ENCODE measurements at places on chromosomes 1 and 21.

GRCh38 chr1:17304826-17305175 is 3.2 kb upstream of the PADI4 start:
- H3K4me1 ChIP-seq, result no peaks in the 10 kb centered on the region
- no peak overlapping the region for H3K4me3 ChIP-seq
- no peaks in the 10 kb centered on the region for H3K27me3 ChIP-seq
- no peak for DNase-seq

DNA sequence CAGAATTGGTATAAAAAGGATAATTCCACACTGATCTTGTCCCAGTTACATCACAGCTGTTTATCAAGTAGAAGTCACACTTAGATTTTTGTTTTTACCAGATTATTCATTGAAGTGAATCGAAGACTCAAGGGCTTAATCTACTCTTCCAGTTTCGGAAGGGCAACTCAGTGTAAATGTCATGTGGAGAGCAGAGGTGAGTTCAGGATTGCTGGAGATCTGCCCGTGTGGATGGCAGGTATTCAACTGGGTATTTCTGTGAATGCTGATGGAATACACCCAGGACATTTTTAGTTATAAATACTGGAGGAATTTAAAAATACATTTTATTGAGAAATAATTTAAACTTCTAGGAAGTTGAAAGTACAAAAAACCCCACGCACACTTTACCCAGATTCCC is 19.4 kb downstream of the CC2D1B start:
- H3K4me3 ChIP-seq, result no peak overlapping the region
- no peak overlapping the region for H3K27ac ChIP-seq
- no peaks in the 10 kb centered on the region for H3K4me1 ChIP-seq
- H3K27me3 ChIP-seq, result no peaks in the 10 kb centered on the region

DNA sequence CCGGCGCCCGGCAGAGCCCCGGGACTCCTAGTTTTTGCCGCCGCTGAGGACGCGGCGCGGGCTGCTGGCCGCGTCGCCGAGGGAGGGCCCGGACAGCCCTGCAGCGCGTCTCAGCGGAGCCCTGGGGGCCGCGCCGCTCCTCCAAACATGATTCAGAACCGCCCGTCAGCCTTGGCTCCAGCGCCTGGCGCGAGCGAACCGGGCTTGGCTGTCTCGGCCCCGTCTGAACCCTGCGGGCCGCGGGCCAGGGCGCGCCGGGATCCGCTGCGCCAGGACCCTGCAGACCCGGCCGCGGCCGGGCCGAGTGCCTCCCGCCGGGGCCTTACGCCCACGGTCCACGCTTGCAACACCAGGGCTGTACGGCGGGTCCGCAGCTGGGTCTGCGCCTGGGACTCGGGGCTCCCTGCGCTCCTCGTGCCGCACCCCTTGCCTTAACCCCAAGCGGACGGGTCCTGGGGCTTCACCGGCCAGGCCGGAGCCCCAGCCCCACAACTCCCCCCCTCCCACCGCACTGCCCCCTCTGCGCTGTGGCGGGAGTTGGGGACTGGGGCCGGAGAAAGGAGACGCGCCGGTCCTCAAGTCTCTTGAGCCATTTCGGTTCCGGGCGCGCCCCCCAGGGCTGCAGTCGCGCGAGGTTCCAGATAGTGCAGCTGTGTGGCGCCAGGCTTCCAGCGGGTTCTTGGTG is 48.4 kb upstream of the CD34 start:
- H3K36me3 ChIP-seq, result no peaks in the 10 kb centered on the region
- H3K4me3 ChIP-seq, result peak overlapping the region; percentile 32
- peaks cover 15% of the 10 kb centered on the region for H3K27me3 ChIP-seq
- DNase-seq, result no peak

DNA sequence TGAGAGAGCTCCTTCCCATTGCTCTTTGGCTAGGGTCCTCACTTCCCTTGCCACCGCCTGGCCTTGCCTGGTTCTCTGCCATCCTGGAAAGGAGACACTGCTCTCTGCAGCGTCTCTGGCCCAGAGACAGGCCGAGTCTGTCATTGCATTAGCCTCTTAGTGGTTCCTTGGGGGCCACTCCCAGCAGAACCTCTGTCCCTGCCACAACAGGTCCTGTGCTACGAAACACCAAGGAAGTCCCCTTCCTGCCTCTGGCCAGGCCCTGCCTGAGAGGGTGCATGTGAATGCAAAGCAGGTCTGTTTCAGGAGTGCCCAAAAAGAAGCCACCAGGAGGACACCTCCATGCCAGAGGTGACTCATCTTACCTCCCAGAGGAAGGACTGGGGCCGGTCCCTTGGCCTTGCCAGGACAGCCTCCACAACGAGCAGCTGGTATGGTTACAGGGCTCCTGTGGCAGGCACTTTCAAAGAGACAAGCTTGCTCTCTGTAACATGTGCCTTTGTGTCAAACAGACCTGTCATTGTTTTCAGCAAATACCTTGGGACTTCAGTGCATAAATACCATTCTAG is 59.6 kb downstream of the VPS26C start:
- H3K36me3 ChIP-seq, result peaks cover 7% of the 10 kb centered on the region
- H3K27me3 ChIP-seq, result no peaks in the 10 kb centered on the region
- no peak for DNase-seq
- H3K4me1 ChIP-seq, result no peaks in the 10 kb centered on the region
- H3K4me3 ChIP-seq, result no peak overlapping the region

GRCh38 chr1:28864695-28865094 is 49.7 kb upstream of the EPB41 start:
- no peak for DNase-seq
- H3K4me1 ChIP-seq, result no peaks in the 10 kb centered on the region
- no peak overlapping the region for H3K4me3 ChIP-seq
- H3K27ac ChIP-seq, result no peak overlapping the region
- H3K36me3 ChIP-seq, result no peaks in the 10 kb centered on the region

DNA sequence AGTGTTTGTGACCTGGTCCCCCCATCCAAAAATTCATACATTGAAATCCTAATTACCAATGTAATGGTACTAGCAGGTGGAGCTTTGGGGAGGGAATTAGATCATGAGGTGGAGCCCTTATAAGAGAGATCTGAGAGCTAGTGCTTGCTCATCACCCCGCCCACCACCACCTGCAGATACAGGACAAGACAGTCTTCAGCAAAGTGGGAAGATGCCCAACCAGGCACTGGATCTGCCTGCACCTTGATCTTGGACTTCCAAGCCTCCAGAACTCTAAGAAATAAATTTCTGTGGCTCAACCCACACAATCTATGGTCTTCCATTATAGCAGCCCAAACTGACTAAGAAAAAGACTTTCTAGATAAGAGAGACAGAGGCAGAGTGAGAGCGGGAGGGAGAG is 343.4 kb downstream of the LRRIQ3 start:
- H3K4me3 ChIP-seq, result no peak overlapping the region
- no peaks in the 10 kb centered on the region for H3K36me3 ChIP-seq
- no peak for DNase-seq

DNA sequence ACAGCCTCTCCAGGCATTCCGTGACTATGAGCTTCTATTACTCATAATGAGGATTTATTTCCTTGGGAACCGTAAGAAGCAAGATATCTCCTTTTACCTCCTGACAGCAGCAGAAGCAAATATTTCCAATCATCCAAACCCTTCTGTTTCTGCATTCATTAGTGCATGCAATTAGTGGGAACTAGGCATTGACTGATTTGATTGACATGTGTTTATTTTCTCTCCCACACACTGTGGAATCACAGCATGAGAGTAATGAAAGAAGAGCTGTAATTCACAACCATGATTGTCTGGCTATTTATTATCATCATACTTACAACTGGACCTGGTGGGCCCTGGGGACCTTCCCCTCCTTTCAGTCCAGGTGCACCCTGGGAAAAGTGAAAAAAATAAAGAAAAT is 146.8 kb downstream of the COL11A1 start:
- no peak overlapping the region for H3K27ac ChIP-seq
- DNase-seq, result no peak
- H3K36me3 ChIP-seq, result no peaks in the 10 kb centered on the region
- H3K27me3 ChIP-seq, result no peaks in the 10 kb centered on the region
- H3K4me1 ChIP-seq, result no peaks in the 10 kb centered on the region
- H3K4me3 ChIP-seq, result no peak overlapping the region

DNA sequence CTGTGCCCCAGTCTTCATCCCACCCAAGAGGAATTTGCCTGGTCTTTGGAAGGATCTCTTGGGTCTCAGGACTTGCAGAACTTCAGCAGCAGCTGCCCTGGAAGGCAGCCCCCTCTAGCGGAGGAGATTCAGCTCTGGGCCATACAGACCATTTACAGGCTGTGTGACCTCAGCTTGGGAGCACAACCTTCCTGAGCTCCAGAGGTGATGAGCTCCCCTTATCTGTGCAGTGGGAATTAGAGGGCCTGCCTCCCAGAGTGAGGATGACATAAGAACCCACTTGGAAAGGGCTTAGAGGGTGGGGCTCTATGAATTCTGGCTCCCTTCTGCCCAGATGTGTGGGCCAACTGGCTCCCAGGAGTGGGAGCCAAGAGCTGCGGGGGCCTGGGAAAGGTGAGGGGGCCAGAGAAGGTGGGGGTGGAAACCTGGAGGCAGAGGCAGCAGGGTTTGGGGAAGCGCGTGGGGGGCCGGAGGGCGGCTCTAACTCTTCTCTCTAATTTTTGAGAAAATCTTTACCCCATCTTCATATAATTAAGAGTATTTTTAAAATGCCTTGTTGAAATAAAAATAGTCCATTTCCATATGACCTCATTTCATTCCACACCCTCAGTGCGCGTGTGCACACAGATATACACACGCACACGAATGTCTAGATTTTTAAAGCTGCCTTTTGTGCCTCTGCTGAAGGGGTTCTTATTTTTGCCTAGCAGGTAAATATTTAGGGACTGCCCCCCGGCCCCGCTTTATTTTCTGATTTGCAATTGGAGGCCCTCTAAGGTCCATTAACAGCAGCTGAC is 21.5 kb downstream of the EPHB2 start:
- H3K4me1 ChIP-seq, result no peaks in the 10 kb centered on the region
- H3K27ac ChIP-seq, result no peak overlapping the region
- DNase-seq, result no peak
- H3K36me3 ChIP-seq, result no peaks in the 10 kb centered on the region

DNA sequence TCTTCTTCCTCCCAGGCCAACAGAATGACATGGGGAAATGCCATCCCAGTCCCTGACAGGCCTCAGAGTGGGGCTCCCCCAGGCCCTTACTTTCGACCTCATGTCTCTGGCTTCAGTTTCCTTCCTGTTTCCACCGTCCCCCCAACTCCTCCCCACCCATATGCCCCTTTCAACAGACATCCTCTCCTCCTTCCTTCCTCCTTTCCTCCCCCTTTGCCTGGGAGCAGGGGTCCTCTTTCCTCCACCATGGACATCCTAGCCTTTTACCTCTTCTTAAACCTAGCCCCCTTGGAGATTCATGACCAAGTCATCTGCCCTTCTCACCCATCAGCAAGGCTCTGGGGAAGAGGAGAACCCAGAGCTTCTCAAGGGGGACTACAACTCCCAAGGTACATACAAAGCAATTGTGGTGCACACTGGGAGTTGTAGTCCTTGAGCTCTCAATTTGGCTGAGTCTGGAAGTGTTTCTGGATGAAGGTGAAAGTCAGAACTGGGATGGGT is 4.0 kb downstream of the ZBTB7B start:
- H3K27ac ChIP-seq, result peak overlapping the region; percentile 77
- no peaks in the 10 kb centered on the region for H3K36me3 ChIP-seq
- no peaks in the 10 kb centered on the region for H3K27me3 ChIP-seq
- peaks cover 75% of the 10 kb centered on the region for H3K4me1 ChIP-seq
- no peak overlapping the region for H3K4me3 ChIP-seq

- H3K27me3 ChIP-seq, result no peaks in the 10 kb centered on the region
- H3K36me3 ChIP-seq, result no peaks in the 10 kb centered on the region
- H3K27ac ChIP-seq, result no peak overlapping the region
- no peak for DNase-seq
- no peak overlapping the region for H3K4me3 ChIP-seq
- no peaks in the 10 kb centered on the region for H3K4me1 ChIP-seq
Observed at GRCh38 chr1:87648323-87649119, 319.8 kb downstream of the LMO4 start.

DNA sequence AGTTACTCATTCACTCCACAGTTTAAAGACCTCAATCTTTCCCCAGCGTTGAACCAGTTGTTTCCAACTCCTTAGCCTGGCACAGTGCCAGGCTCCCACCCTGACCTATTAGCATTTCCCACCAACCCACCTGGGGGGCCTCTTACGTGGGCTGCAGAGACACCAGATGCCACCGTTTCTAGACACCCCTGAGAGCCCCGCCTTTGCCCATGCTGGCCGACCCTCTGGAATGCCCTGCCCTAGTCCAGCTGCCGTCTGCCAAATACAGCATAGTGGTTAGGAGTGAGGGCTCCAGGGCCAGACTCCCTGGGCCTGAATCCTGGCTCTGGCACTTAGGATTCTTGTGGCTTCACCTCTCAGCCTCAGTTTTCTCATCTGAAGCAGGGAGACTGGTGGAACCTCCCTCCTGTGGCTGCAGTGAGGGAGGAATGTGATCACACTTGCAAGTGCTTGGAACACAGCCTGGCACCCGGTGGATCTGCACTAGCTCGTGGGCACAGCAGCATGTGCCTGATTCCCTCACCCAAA is 65.2 kb downstream of the TMCO4 start:
- no peaks in the 10 kb centered on the region for H3K4me1 ChIP-seq
- no peak for DNase-seq
- H3K27ac ChIP-seq, result no peak overlapping the region
- no peaks in the 10 kb centered on the region for H3K27me3 ChIP-seq
- H3K4me3 ChIP-seq, result no peak overlapping the region

DNA sequence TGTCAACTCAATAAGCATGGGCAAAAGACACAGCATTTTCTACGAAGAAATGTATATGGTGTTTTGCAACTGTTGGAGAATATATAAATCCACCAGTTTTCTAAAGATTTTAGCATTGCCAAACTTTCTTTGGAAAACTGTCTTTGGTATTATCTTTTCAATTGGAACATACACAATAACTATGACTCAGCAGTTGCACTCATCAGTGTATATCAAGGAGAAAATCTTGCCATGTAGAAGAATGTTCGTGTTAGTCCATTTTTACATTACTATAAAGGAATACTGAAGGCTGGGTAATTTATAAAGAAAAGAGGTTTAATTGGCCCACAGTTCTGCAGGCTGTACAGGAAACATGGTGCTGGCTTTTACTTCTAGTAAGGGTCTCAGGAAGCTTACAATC is 41.1 kb downstream of the PRKAA2 start:
- no peaks in the 10 kb centered on the region for H3K4me1 ChIP-seq
- no peak overlapping the region for H3K4me3 ChIP-seq
- H3K27ac ChIP-seq, result no peak overlapping the region
- no peak for DNase-seq
- H3K36me3 ChIP-seq, result no peaks in the 10 kb centered on the region

Data from effector memory CD4-positive, alpha-beta T cell (primary cell).